ENCODE measurements at places on chromosomes 1 and 21.

- no peak for DNase-seq
Observed at GRCh38 chr1:78383923-78384322, 106.9 kb upstream of the PTGFR start.

- peak; percentile 23 for DNase-seq
Observed at GRCh38 chr1:231162297-231162969, 575 bp downstream of the TRIM67 start.

DNA sequence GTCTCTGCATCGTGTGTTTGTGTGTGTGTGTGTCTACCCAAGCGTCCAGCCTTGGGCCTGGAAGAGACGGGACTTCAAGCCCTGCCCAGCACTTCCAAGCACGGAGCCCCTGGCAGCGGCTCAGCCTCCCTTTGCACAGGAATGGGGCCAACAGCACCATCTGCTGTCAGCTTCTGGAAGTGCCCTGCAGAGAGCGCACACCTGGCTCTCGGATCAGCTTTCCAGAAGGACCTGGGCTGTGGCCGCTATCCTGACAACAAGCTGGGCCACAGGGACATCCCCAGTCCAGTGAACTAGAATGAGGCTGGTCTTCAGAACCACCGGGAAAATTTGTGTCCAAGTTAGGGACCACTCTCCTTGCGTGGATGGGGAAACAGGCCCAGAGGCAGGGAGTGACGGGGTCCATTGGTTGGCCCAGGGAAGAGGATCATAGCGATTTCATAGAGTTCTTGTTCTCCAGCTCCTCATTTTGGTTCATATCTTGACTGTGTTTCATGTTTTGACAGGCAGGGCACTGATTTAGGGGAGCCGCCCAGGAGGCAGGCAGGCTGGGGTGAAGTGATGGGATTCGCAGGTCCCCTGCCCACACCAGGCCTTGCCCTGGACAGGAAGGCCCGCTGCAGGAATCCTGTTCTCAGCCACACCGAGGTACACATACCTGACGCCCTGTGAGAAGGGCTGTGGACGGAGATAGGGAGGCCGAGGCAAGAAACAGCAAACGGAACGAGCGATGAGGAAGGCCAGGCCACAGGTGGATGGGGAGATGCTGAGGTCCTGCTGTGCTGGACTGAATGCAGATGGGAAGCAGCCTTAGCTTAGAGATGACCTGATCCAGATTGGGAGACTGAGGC is 38.4 kb downstream of the TAS1R2 start:
- DNase-seq: peak; percentile 55

DNA sequence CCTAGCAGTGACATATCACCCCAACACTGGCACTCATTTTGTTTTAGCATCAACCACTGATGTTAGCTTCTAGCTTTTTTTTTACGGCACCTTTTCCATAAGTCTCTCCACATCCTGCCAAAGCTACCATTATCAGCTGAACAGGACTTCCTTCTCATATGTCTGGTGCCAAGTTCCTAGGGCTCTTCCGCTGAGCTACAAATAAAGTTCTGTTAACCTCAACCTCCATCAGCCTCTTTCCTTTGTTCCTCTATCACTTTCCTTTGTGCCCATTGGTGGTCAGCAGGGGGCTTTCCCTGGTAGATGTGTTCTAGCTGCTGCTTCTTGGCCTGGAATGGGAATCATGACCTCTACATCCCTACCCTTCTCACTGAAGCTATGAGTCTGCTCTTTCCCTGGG is 163.8 kb downstream of the FAF1 start:
- no peak for DNase-seq

DNA sequence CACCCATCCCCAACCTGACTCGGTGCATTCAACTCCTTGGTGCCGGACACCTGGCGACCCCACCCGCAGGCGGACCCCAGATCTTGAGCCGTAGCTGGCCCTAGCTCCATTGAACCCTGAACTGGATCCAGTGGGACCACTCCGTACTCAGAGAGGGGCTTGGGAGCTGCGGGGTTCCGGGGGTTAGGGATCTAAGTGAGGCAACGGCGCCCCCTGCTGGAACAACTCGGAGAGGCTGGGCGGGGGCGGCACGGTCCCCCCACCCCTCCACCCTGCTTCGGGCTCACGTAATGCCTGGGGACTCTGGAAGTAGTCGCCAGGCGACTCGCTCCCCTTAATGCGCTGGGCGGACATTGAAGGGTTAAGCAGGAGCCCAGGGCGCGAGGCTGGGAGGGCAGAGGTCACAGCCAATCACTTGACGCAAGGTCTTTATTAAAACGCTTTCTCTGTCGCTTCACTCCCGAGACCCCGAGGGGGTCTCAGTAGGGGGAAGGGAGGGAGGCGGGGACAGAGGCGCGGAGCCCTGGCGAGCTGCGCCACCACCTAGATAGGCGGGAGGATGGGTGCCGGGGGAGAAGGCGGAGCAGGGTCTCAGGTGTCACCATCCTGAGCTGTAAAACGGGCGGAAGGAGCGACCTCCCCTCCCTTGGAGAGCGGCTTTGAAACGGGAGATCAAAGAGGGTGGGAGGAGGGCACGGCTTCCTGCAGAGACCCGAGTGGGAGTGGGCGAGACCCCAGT is 704 bp upstream of the CRABP2 start:
- DNase-seq: peak; percentile 78

- no peak for DNase-seq
Observed at GRCh38 chr1:43303471-43304313, 2.9 kb downstream of the TIE1 start.

- peak; percentile 37 for DNase-seq
Observed at GRCh38 chr1:107559881-107560280, 405.1 kb downstream of the VAV3 start.

GRCh38 chr1:97764991-97765390 is 155.8 kb downstream of the DPYD start:
- DNase-seq: no peak

- no peak for DNase-seq
Observed at GRCh38 chr1:155128755-155129473, 1.2 kb downstream of the EFNA1 start.

- DNase-seq: no peak
Observed at GRCh38 chr1:201499795-201500669, 6.9 kb downstream of the CSRP1 start.

DNA sequence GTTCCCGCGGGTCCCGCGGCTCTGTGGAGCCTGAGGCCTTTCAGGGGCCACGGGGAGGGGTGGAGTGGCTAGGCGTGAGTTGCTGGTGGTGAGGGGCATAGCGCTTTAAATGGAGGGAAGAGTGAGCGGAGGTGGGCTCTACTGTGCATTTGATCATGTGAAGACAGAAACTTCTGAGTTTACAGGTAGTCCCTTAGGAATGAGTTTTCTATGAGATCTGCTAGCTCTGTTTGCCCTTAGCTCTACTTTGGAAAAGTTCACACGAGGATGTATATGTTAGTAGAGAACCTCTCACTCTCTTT is 593 bp downstream of the ST6GALNAC3 start:
- no peak for DNase-seq

DNA sequence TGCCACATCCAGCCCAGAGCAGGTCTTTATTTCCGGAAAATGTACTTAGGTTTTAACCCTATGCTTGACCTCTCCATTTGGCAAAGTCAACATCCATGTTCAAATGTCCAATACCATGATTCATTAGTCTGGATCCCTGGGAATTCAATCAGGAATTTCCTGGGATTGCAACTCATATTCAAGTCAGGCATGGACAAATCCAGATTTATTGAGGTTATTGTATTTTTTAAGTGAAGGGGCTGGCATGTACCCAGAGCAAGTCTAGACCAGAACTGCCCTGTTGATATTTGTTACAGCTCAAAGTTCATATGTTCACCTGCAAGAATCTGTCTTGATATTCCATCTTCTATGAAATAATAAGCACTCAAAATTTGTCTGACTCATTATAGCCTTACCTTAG is 521.1 kb downstream of the ADGRL2 start:
- DNase-seq: peak; percentile 53
